NCI-H1694 (cell line): ENCODE measurements at places on chromosomes 1 and 21.

DNA sequence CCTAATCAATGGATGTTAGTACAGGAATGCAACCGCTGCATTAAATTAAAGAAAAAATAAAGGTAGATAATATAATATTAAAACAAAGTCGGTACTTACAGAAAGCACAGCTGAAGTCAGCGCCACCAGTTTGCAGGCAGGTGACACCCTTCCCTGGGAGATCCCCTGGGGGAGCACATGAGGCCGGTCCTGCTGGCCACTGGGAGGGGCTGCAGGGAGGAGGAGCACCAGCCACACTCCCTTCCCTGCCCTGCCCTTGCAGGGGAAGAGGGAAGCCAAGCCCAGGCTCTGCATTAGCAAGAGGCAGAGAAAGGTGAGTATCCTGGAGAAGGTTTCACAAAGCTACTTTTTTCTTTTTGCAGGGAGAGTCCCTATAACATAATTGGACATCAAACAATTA, 507.0 kb downstream of the AJAP1 start:
- DNase-seq: no peak

GRCh38 chr1:1438531-1439381, 3.3 kb downstream of the VWA1 start:
- no peak for DNase-seq

DNA sequence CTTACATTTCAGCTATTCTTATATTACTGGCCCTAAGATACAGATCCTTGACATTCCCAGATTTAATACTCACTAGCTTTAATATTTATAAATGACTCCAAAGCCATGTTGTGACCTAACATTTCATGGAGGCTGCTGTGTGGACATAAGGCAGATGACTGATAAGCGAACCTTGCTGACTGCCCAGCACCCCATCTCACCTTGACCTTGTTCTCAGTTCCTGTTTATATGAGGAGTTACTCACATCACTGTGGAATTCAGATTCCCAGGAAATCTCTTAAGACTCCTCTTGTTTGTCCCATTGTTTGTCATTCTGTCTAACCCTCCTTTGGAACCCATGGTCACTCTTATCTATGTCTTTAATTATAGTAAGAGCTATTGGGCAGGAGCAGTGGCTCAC, 21.9 kb downstream of the RAB3B start:
- no peak for DNase-seq

- DNase-seq: peak; percentile 62
These were observed 76.2 kb downstream of the MDM4 start for GRCh38 chr1:204592246-204592948.

DNA sequence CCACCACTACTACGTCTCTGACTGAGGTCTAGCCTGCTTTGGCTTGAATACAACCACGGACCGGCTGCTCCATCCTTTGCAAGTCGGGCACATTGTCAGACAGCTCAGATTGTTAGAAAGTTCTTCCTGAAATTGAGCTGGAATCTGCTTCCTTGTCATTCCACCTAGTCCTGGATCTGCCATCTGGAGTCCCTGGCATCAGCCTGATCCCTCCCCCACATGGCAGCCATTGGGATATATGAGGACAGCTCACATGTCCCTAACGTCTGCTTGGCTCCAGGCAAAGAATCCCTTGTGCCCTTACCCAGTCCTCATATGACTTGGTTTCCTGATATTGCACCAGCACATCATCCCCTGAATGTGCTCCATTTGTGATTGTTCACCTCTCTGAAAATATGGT, 56.3 kb upstream of the SYT6 start:
- DNase-seq: peak; percentile 78

DNA sequence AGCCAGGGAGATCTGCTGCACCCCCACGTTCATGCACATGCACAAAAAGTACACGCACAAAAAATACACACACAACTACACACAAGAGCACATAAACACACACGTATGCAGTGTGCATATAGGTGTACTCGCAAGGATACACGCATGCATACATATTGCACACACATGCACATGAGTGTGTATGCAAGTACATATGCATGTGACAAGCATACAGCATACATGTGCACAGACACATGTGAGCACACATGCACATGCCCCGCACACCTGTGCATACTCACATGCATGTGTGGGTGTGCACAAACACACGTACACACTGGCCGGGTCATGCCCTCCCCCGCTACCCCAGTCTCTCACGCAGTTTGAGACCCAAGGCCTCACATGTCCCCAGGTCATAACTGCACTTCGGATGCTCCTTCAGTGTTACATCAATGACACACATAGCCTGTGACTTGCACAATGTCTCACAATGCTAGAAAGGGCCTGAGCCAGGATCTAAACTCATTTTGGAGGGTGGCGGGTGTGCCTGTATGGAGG, 52.6 kb downstream of the FOXO6 start:
- DNase-seq: no peak

DNA sequence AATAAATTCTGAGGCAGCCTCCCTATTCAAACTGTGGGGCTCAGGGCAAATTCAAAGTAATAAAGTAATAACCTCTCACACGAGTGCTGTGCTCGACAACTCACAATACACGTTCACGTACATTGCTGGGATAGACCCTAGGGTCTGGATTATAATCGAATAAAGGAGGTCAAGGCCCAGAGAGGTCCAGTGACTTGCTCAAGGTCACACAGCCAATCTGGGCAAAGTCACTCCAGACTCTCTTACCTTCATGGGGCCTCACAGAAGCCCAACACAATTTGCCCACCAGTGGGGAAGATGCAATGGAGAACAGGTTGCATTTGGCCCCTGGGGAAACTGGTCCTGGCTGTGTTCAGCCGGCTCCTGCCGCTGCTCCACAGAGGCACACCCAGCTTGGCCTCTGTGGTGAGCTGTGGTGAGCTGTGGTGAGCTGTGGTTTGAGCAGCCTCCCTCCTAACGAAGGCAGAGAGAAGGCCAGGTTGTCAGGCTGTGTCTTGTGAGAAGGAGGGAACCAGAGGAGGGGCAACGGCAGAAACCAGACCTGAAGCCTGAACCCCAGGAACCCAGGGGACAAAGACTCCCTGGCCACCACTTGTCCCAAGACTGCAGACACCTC, 35.1 kb downstream of the NUAK2 start:
- DNase-seq: no peak

DNA sequence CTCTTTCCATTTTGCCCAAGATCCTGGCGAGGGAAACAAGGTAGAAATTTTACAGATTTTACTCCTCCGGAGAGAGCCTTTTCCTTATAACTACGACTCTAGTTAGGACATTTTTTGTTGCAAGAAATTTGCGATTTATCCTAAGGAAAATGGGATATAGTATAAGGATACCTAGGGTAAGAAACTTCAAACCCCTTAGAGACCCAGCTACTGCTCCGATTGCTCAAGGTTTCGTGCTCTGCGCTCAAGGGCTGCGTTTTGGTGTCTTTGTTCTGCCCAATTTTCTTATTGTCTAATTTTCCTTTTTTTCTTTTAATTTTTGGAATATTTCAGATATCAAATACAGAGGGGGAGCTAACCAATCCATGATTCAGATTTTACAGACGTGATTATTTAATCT, 1.5 kb downstream of the TTC3 start:
- no peak for DNase-seq

- no peak for DNase-seq
These were observed 24.8 kb downstream of the ADGRB2 start for GRCh38 chr1:31739346-31739745.

DNA sequence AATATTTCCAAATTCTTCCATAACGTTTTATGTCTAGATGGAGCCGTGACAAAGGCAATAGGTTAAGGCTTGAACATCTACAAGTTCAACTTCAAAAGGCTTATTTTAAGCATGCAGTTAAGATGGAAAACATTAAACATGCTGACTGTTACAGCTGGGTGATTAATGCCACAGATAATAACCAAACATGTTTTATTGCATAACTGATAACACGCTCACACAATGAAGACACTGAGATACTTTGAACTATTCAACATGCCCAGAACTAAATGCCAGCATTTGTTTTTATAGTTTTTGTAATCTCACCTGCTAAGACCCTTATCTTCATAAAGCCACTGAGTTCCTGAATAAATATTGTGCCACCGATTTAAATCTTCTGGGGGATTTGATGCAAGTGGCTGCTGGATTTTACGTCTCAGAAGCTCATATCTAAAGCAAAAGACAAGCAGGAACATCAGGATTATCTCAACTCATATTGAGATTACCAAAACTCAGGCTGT, 310.4 kb downstream of the KCTD3 start:
- no peak for DNase-seq

DNA sequence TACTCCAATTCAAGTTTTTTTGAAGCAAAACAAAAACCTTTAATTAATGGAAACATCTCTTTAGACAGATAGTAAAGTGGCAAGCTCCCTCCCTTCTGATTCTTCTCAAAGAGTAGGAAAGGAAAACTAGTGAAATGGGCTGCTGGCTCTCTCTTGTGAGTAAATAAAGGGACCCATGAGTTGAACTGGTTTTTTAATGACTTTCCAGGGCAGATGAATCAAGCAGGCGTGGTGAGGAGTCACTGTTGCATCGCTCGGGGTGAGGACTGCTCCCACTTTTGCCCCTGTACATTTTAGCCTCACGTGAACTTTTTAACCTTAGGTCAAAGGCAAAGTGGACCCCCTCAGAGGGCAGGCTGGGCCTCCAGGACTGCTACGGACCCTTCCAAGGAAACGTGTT, 64.8 kb downstream of the ABCA4 start:
- DNase-seq: no peak

DNA sequence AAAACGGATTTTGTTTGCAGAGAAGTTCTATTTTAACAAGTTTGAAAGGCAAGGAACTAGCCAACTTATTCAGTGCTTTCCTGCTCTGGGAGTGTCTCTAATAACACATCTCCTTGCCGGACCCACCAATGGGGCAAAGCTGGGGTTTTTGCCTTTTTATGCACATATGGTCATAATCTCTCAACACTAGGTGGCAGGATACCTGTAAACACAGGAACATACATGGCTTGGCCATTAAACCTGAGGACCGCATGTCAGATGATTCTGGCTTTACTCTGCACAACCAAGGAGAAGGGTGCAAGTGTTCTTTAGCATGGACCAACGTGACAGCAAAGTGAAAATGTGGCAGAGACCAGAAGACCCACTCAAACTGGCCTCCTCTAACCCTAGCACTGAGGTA, 4.9 kb downstream of the TMEM9 start:
- DNase-seq: peak; percentile 37

GRCh38 chr21:21029164-21029563, 31.0 kb downstream of the NCAM2 start:
- DNase-seq: no peak

GRCh38 chr21:31326522-31327242, 17.4 kb downstream of the TIAM1 start:
- no peak for DNase-seq

DNA sequence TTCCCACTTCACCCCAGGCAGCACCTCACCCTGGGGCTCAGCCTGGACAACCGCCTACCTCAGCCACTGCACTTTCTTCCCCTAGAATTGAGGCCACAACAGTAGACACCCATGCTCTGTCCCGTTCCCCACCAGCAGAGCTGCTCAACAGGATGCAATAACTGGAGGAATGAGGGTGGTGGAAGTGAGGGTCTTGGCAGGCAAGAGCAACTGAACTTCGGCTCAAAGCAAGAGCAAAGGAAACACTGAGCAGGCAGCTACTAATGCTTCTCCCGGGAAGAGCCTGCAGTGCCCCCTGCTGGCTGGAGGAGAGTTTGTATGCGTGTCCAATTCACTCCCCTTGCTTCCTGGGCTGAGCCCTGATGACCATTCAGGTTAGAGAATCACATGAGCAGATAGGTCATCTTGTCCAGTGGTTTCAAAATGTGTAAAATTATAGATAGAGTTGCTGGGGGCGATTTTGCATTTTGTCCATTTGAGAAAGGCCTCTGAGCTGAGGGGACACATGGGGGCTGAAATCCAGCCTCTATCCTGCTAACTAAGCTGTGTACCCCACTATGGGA, 13.9 kb downstream of the NT5C1A start:
- peak; percentile 100 for DNase-seq

GRCh38 chr1:248897412-248898337, 8.4 kb upstream of the PGBD2 start:
- DNase-seq: no peak

DNA sequence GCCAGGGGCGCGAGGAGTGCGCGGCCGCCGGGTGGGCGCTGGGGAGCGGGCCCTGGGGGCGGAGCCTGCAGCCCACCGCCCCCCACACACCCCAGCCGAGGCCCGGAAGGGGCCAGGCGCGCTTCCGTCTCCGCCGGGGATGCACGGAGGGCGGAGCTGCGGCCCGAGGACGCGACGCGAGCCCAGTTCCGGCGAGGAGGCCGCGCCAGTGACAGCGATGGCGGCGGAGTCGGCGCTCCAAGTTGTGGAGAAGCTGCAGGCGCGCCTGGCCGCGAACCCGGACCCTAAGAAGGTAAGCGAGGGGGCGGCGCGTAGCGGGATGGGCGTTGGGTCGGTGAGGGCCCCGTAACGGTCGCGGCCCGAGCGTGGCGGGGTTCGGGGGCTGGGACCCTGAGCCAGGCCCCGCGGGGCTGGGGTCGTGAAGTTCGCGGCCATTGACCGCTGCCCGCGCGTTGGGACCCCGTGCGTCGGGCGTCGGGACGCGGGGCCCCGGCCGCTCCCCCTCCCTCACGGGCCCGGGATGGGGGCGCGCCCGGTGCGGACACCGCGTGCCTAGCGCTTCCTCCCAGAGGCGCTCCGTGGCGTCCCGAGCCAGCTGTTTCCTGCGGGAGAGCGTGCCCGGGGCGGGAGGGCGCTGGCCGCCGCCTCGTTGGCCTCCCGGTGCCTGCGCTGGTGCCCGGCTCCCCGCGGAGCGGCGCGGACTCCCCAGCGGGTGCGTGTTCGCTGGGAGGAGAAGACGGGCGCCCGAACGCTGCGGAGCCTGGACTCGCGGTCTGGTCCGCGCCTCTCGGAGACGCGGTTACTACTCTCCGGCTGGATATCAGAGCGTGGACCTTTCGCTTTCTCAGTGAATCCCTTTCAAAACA, at the start of gene ELOA:
Gene ELOA (plus strand): TSS at position 185 of the 866 bp plus-strand sequence. CDS start 33 bp downstream, at position 218.
- DNase-seq: no peak

DNA sequence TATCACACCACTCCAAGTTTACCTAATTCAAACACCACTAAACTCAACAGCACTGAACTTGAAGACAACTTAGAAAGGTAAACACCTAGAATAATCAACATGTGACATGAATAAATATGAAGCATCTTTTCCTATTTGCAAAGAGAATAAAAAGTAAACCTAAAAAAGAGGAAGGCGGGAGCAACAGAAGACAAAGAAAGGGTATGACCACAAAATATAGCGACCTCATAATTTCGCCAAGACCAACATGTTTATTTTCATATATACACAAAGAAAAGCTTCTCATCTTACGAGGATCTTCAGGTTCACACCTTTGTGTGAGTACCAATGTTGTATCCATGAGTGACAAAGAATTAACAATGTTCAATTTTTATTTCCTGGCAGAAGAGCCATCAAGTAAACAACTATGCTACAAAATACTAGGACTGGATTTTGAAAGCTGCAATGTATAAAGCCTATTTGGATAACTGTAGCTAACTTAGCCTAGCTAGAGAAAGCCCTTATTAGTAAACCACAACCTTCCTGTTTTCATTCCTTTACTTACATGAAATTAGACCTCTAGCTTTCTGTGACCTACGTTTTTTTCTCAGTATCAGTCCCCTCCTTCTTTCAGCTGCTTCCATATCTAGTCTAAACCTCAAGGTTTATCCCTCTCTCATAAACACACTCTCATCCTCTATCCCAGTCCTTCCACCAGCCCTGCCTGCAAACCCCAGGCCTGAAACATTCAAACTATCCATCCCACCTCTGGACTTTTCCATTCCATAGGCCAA, 21.3 kb upstream of the PHTF1 start:
- DNase-seq: no peak
